ENCODE measurements at places on chromosomes 2 and 18.

DNA sequence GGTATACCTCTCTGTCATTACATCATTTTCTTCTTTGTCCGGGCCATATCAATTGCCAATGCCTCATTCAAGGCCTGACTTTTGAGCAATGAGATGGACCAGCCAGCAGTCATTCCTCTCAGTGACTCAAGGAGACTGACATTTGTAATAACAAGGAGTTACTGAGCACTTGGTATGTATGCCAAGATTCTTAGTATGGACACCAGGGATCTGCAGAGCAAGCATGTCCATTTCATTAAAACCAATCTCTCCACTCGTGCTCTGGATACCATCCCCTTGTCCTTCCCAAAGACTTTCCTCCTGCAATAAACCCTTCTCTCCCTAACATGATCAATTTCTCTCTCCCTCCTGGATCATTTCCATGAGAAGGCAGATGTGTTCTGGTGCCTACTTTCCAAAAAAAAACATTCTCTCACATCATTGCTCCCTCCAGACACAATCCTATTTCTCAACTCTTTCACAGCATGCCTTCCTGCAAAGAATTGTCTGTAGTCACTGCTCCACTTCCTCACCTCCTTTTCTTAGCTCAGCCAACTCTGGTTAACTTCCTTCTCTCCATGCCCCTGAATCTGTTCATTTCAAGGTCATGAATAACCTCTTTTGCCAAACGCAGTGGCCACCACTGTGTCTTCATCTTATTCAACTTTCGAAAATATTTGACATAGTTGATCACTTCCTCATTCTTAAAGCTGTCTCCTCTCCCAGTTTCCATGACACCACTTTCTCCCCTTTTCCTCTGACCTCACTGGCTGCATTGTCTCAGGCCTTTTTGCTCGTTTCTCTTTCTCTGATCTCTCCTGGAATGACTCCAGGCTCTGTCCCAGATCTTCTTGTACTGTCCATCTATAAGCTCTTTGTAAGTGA lies 102.8 kb upstream of the CYP1B1 start:
- H3K4me3 ChIP-seq = no peak overlapping the region
- peaks cover 2% of the 10 kb centered on the region for H3K4me1 ChIP-seq
- no peak for DNase-seq

- H3K36me3 ChIP-seq = no peaks in the 10 kb centered on the region
- no peak overlapping the region for H3K4me3 ChIP-seq
- H3K27me3 ChIP-seq = peaks cover 39% of the 10 kb centered on the region
- H3K27ac ChIP-seq = no peak overlapping the region
These were observed 209.2 kb upstream of the GATA6 start for GRCh38 chr18:21960189-21960588.

GRCh38 chr2:27313882-27314645 lies 5.8 kb upstream of the UCN start:
- no peak overlapping the region for H3K4me3 ChIP-seq
- H3K4me1 ChIP-seq = no peaks in the 10 kb centered on the region
- H3K36me3 ChIP-seq = peaks cover 7% of the 10 kb centered on the region
- DNase-seq = no peak
- no peaks in the 10 kb centered on the region for H3K27me3 ChIP-seq

DNA sequence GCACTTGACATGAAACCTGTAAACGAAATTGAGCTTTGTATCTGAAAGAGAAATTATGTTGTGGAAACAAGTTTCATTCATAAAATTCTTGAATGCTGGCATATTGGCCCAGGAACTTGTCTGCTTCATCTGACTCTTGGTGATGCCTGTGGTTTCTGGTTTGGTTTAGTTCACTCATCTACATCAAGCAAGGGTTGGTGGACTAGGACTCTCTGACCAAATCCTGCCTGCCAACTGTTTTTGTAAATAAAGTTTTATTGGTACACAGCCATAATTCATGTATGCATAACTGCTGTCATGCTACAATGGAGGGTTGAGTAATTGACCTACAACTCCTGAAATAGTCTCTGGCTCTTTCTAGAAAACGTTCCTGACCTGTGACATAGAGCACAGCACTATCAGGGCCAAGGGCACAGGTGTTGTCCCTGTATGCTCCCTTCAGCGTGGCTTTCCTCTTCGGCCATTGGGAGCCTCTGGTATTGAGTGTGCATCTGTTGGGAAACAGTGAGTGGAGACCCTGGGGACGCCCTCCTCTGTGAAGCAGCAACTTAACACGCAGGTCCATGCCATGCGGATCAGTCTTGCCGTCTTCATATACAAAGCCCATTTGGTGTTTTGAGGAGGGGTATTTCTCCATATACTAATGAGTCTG lies 226.3 kb downstream of the SH3RF3 start:
- peaks cover 11% of the 10 kb centered on the region for H3K4me1 ChIP-seq
- H3K27ac ChIP-seq = no peak overlapping the region
- DNase-seq = no peak
- no peaks in the 10 kb centered on the region for H3K27me3 ChIP-seq
- no peaks in the 10 kb centered on the region for H3K36me3 ChIP-seq

DNA sequence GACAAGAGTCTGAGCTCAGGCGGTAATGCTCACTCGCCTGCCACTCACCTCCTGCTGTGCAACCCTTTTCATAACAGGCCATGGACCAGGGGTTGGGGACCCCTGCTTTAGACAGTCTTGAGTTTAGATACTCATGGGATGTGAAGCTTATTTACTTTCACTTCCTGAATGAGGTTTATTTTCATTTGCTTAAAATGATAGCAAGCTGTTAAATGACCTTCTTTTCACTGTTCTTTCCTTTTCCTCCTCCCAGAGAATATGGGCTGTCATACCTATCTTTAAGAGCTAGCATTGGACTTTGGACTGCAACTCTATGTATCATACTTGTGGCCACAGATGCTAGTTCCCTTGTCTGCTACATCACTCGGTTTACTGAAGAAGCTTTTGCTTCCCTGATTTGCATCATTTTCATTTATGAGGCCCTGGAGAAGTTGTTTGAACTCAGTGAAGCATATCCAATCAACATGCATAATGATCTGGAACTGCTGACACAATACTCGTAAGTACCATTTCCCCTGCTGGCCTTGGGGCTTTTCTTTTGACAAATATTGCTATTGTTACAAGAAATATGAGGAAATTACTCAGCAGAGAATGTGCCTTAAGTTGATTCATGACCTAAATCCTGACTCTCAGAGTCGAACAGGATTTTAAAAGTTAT lies 168.5 kb downstream of the DPP4 start:
- H3K27ac ChIP-seq = peak overlapping the region; percentile 70
- DNase-seq = no peak
- peaks cover 14% of the 10 kb centered on the region for H3K4me1 ChIP-seq
- no peaks in the 10 kb centered on the region for H3K36me3 ChIP-seq
- no peaks in the 10 kb centered on the region for H3K27me3 ChIP-seq

- peaks cover 4% of the 10 kb centered on the region for H3K36me3 ChIP-seq
- H3K27me3 ChIP-seq = no peaks in the 10 kb centered on the region
- no peak overlapping the region for H3K4me3 ChIP-seq
- H3K4me1 ChIP-seq = peaks cover 50% of the 10 kb centered on the region
- peak overlapping the region; percentile 78 for H3K27ac ChIP-seq
These were observed 99.6 kb upstream of the MGAT5 start for GRCh38 chr2:134154246-134154645.

- no peak for DNase-seq
- H3K27ac ChIP-seq = no peak overlapping the region
- H3K4me1 ChIP-seq = no peaks in the 10 kb centered on the region
- peaks cover 5% of the 10 kb centered on the region for H3K27me3 ChIP-seq
- peaks cover 2% of the 10 kb centered on the region for H3K36me3 ChIP-seq
These were observed 141.9 kb downstream of the SLC4A3 start for GRCh38 chr2:219769090-219769910.

DNA sequence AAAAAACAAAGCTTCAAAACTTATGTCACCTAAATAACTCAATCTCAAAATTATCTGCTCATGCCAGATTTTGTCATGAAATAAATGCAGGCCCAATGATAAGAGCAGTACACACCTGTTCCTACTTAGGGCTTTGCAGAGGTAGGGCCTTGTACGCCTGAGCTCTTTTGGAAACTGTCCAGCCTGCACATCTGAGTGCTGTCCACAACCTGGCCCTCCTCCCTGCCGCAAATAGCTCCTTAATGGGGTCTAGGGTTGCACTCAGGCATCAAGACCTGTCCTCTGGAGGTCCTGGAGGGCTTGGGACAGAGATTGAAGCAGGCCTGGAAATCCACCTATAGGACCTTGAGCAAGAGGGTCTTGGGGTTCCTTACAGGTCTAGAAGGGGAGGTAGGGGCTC lies 115.4 kb upstream of the CCDC195 start:
- peak overlapping the region; percentile 41 for H3K27ac ChIP-seq
- DNase-seq = no peak
- H3K4me1 ChIP-seq = peaks cover 4% of the 10 kb centered on the region

DNA sequence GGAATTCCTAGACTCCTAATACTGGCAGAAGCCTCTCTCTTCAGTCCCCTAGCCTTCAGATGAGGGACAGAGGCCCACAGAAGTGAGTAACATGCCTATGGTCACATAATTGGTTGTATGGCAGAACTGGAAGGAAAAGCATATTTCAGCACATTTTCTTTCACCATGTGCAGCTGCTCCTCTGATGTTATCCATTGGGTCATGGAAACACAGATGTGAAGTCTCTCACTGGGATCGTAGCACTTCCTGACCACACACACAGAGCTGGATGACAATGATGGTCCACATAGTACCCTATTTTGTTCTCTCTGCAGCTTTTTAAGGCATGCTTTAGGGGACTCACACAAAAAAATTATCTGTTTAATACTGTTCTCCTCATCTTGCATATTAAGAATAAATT lies 24.5 kb downstream of the MYO3B start:
- H3K4me1 ChIP-seq = no peaks in the 10 kb centered on the region
- H3K27ac ChIP-seq = no peak overlapping the region
- no peak for DNase-seq
- peaks cover 2% of the 10 kb centered on the region for H3K36me3 ChIP-seq
